Left ventricle myocardium inferior (tissue), 1 donor: ENCODE measurements at places on chromosomes 13 and 19. TPM values are rescaled to one million over a fixed set of nuclear protein-coding genes. Genes with fewer than 3 reads are reported as not detected.

The KIR2DL4 gene
- total RNA-seq, result not detected

The TMEM86B gene
- 2.1 TPM for total RNA-seq

The CLEC11A gene
- 6.2 TPM for total RNA-seq

The PSG3 gene
- total RNA-seq, result not detected

The PODNL1 gene
- total RNA-seq, result 1.9 TPM

- DNase-seq, result no peak
- H3K27me3 ChIP-seq, result peaks cover 46% of the 10 kb centered on the region
- H3K36me3 ChIP-seq, result no peaks in the 10 kb centered on the region
- H3K4me3 ChIP-seq, result peak overlapping the region; percentile 86
- H3K27ac ChIP-seq, result peak overlapping the region; percentile 99
Observed at GRCh38 chr19:18418029-18418482, 1.1 kb upstream of the SSBP4 start.

GRCh38 chr19:49061445-49061844 lies 3.2 kb downstream of the NTF4 start:
- H3K27me3 ChIP-seq, result peaks cover 78% of the 10 kb centered on the region
- no peak for DNase-seq
- no peak overlapping the region for H3K27ac ChIP-seq
- peaks cover 34% of the 10 kb centered on the region for H3K4me1 ChIP-seq
